Lower leg skin (tissue), 4 donors: ENCODE measurements at places on chromosomes 11 and 22.
A peak's percentile ranks its signal among the peaks of the same experiment; 100 is the strongest.

DNA sequence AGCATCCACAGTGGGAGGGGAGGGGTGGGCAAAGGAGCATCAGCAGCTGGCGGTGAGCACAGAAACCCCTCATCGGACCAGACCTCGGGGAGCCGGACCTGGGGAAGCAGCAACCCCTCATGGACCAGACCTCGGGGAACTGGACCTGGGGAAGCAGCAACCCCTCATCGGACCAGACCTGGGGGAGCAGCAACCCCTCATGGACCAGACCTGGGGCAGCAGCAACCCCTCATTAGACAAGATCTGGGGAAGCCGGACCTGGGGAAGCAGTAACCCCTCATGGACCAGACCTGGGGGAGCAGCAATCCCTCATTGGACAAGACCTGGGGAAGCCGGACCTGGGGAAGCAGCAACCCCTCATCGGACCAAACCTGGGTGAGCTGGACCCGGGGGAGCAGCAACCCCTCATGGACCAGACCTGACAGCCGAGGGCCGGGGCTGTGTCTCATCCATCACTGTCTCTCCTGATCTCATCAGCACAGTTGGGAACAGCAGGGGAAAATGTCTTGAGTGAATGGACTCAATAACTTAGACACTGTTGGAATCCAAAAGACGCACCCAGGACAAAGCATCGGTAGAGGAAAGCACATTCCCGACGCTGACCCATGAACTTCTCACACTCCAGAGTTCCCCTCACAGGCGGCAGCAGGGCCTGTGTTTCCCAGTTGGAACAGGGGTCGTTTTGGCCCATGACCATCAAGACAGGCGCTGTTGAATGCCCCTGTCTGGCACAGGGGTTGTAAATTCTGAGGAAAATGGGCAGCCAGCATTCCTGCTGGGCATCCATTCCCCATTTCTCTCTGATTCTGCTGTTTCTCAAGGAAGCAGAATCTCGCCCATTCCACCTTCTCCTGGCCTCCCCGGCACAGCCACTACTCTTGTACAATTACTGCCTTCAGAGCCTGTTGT is 1494.6 kb downstream of the TBC1D22A start:
- no peak for DNase-seq

GRCh38 chr11:2166091-2166851 is 5.3 kb upstream of the INS start:
- no peak for DNase-seq

DNA sequence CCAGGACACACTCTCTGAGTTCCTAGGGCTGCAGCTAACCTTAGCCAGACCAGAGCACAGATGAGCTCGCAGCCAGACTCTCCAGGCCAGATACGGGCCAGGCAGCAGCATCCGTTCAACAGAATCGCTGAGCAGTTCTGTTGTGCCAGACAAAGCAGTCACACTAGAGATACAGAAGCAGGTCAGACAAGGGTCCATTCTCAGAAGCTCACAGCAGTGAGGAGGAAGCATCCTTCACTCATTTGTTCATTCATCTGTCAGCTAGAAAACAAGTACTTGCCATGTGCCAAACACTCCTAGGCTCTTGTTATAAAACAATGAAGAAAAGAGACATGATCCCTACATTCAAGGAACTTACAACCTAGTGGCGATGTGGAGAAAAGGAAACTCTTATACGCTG is 2.6 kb downstream of the LMO2 start:
- no peak for DNase-seq

GRCh38 chr11:14248580-14248981 is 110.4 kb downstream of the RRAS2 start:
- DNase-seq = no peak

GRCh38 chr22:43292630-43293018 is 50.5 kb downstream of the SCUBE1 start:
- DNase-seq = no peak

GRCh38 chr11:116057000-116057399 is 552.8 kb upstream of the CADM1 start:
- no peak for DNase-seq

GRCh38 chr11:60376601-60377000 is 1.7 kb upstream of the MS4A7 start:
- DNase-seq = no peak

GRCh38 chr11:35658020-35658948 is 4.3 kb upstream of the TRIM44 start:
- no peak for DNase-seq

- DNase-seq = no peak
These were observed 33.9 kb upstream of the RASSF10 start for GRCh38 chr11:12975195-12975594.

DNA sequence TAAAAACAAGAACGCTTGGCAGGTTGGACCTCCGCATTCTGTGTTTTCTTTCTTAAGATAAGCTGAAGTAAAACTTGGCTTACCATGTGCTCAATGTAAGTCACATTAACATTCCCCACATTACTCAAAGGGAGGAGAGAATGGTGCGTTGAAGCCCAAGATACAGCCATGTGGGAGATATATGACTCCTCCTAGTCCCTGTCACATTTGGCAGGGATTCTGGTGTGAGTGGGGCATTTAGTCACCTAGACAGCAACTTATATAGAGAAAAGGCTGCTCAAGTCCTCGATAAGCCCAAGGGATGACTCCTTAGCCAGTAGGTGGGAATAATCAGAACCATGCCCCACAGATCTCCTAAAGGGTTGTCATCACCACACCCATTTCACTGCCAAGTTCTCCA is 4.6 kb downstream of the PRSS23 start:
- no peak for DNase-seq

DNA sequence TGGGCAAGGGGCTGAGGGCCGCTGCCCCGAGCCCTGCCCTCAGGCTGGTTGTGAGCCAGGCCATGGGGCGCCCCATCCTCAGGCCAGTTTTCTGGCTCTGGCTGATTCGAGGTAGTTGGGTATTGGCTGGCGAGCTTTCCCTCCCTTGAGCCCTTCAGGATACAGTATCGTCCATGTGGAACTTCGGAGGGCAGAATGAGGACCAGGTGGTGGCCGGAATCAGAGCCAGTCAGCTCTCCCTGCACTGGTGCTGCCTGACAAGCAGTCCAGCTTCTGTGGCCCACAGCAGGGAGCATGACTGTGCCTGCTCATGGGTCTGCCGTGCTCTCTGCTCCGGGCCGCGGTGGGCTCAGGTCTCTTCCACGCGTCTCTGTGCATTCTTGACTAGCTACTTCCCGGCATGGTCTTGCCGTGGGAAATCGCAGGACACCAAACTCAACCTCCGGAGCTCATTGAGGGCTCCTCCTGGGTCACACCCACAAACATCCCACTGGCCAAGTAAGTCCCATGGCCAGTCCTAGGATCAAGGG is 1289.3 kb downstream of the BRD1 start:
- DNase-seq = no peak

- no peak for DNase-seq
These were observed 1136.2 kb downstream of the LRRC4C start for GRCh38 chr11:40323241-40323640.

GRCh38 chr11:45936511-45937054 is 14.1 kb downstream of the LARGE2 start:
- DNase-seq = no peak

DNA sequence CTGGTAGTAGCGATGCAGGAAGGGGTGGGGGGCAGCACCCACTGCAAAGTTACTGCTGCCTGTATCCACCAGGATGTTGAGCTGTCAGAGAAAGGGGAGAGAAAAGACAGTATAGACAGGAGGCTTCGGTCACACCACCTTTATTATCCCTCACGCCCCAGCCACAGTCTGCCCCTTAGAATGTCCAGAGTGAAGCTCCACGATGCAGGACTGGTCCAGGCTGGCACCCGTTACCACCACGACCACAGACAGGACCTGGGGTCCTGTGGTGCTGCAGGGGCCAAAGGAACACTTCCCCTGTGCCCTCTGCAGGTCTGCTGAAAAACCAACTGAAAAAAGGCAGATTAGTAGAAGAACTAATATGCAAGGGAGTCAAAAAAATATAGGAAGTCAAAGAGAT is 5.7 kb downstream of the BACE1-AS start:
- DNase-seq = no peak

- no peak for DNase-seq
These were observed 20.8 kb downstream of the ADA2 start for GRCh38 chr22:17198170-17199002.

GRCh38 chr11:61102667-61103571 is 630 bp downstream of the CD5 start:
- no peak for DNase-seq

- DNase-seq = peak; percentile 77
These were observed 133.9 kb downstream of the FANCF start for GRCh38 chr11:22491555-22492225.

DNA sequence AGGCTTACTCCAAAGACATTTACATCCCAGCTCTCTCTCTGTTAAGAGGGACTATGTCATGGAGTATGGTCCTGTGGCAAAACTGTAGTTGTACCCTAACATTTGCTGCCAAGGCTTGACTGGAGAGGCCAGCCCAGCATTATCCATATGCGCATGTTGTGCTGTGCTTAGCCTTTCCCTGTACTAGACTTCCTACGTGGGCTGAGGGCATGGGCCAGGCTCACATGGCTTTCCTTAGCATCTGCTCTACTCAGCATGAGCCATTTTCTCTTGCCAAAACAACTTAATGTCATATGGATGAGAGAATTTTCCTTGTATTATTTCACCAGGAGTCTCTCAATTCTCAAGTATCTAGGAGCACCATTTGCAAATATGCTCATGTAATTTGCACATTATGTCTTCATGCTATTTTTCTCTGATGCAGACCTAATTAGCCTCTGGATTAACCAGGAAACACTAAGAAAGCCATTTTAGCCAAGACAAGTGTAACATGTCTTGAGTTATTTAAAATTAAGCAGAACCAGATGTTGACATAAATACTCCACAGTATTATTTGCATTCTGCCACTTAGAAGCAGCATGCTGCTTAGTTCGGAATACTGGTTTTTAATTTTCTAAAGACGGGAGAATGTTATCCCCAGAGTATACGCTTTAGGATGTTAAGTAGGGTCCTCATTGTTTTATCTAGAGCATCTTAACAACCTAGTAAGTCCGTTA is 71.7 kb upstream of the FAR1 start:
- DNase-seq = no peak

DNA sequence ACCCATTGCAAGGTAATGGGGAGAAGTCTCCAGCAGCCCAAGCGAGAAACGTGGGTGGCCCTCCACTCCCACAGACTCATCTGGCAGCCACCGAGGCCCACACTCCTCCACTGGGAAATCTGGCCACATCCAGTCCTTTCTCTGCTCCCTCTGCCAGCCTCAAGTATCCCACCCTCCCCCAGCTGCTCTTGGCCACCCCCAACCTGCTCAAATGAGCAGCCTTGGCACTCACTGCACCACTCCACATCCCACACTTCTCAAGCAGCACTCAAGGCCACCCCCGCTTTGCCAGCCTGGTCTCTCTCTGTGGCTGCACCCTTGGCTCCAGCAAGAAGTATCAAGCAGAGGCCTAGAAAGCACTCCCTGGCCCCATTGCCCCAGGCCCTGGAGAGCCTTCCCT is 28.2 kb downstream of the SLC22A12 start:
- no peak for DNase-seq

GRCh38 chr11:96706761-96707160 is 316.9 kb downstream of the JRKL start:
- no peak for DNase-seq

GRCh38 chr11:132937016-132937415 is 595.3 kb downstream of the OPCML start:
- DNase-seq = no peak

- no peak for DNase-seq
These were observed 42.9 kb downstream of the IGF2 start for GRCh38 chr11:2096011-2096918.

GRCh38 chr11:62433904-62434276 is 15.1 kb downstream of the SCGB1A1 start:
- DNase-seq = no peak

GRCh38 chr11:110199184-110199981 is 97.0 kb downstream of the RDX start:
- peak; percentile 34 for DNase-seq

DNA sequence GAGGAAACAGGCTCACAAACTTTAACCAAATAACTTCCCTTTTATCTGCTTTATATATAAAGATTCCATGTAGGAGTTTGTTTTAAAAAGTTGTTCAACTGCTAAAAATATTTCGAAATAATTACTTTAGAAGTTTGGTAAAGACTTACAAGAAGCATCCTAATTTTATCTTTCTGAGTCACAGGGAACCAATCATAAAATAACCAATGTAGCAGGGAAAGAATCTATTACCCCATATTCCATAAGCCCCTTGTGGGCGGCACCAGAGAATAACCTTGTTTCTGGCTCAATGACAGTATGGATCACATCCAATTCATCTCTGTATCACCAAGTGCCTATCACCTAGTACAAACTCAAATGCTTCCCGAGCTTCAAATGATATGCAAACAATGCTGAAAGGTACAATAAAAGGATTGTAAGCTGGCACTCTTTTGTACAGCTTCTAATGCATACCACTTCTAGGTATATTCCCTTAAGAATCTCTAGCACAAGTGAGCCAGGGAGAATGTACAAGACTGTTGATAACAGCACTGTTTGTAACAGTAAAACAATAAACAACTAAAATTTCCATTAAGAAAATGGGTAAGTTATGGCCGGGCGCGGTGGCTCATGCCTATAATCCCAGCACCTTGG is 158.4 kb downstream of the ATG16L2 start:
- no peak for DNase-seq

- no peak for DNase-seq
These were observed 200.7 kb upstream of the NCAM1 start for GRCh38 chr11:112760396-112761059.

GRCh38 chr11:111019871-111020670 is 225.5 kb upstream of the POU2AF2 start:
- DNase-seq = no peak

GRCh38 chr11:126951465-126951864 is 49.1 kb downstream of the KIRREL3 start:
- DNase-seq = no peak

- DNase-seq = no peak
These were observed 9.1 kb downstream of the NDUFV1 start for GRCh38 chr11:67615728-67616430.

DNA sequence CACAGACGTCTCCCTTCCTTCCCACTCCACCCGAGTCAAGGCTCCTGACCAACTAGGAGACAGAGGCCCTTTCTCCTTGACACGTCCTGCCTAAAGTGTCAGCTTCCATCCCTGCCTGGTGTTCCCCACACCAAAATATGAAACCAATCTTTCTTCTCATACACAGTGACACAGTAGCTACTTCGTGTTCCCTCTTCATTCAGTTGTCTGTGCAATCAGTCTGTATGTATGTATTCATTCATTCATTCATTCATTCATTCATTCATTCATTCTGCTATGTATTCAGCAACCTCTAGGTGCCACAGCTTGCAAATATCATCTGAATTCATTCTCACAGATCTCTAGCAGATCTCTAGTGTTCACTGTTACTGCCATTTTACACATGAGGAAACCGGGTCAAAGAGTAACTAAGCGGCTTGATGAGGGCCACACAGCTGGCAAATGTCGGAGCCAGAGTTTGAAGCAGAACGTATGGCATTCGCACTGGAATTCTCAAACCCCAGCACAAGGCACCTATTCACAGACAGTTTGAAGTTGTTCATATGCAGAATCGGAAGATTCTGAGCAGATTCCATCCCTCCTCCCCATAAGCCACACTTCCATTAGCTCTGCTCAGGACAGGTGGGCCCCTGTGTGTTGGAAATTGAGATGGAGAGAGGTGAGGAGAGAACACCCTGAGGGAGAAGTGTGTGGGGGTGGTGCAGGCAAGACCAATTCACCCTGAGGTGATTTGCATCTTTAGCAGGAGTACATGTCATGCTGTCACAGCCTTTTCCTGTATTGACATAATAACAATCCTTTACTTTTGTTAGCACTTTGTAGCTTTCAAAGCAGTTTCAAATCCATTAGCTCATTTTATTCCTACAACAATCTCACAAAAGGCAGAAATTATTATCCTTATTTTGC is 275.7 kb downstream of the ST3GAL4 start:
- no peak for DNase-seq

- DNase-seq = no peak
These were observed 19.9 kb upstream of the CCDC83 start for GRCh38 chr11:85835263-85835662.
